ENCODE measurements at places on chromosomes 3 and 15.

GRCh38 chr15:55770261-55770660, 27.3 kb upstream of the PRTG start:
- DNase-seq, result no peak

GRCh38 chr3:82633319-82633718, 871.9 kb upstream of the GBE1 start:
- no peak for DNase-seq

DNA sequence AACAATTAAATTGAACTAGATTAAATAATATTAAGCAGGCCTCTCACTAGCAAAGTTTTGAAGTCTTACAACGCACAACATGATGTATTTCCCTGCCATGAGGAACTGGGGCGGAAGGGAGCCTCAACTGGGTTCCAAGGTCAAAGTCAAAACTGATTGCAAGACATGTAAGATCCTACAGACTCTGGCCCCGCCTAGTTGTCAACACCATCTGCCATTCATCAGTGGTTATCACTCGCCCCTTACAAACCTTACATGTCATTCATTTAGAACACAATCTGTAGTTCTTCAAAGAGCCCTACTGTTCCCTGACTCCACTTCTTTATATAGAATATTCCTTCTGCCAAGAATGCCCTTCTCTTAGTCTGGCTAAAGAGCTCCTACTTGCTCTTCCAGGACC, 10.0 kb downstream of the ATP13A3 start:
- no peak for DNase-seq

DNA sequence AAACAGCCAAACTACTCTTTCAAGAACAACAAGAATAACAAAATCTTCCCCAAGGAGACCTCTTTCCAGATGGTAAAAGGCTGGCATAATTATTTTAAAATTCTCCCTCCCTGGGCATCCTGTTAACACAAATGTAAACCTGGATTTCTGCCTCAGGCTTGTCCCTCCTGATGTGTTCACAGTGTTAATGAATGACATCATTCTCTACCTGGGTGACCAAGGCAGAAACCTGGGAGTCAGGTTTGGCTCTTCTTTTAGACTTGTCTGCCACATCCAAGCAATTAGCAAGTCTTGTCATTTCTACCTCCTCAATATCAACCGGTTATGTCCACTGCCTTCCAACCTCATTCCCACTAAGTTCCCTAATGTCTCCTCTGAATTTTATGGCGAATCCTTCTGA, 368.7 kb upstream of the TBL1XR1 start:
- no peak for DNase-seq

- no peak for DNase-seq
These were observed 711.6 kb downstream of the MECOM start for GRCh38 chr3:168951884-168952283.

DNA sequence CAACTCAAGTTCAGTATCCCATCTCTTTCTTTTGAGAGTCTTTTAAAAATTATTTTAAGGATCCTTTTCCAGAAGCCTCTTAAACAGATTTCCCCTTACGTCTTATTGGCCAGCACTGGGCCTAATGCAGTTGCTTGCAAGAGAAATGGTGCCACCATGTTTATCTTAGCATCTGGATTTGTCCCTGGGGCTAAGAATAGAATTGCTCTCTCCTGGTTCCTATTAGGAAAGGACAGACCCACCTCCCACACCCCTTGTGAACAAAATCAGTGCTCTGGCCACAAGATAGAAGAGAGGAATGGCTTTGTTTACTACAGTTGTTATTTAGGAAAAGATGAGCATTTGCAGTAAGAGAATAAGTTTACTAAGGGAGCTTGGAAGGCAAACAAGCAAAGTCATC, 128.2 kb upstream of the CGNL1 start:
- no peak for DNase-seq

Data from stimulated activated CD8-positive, alpha-beta memory T cell treated with anti-CD3 and anti-CD28 coated beads, Interleukin-2, amount 100 ng/mL, for 48 hours (primary cell).